ENCODE measurements at places on chromosomes 3 and 15. TPM values are rescaled to one million over a fixed set of nuclear protein-coding genes. Genes with fewer than 3 reads are reported as not detected.

Gene SMCO1
- total RNA-seq, result not detected

GRCh38 chr3:133568294-133569014 lies 5.0 kb upstream of the CDV3 start:
- no peak for DNase-seq

DNA sequence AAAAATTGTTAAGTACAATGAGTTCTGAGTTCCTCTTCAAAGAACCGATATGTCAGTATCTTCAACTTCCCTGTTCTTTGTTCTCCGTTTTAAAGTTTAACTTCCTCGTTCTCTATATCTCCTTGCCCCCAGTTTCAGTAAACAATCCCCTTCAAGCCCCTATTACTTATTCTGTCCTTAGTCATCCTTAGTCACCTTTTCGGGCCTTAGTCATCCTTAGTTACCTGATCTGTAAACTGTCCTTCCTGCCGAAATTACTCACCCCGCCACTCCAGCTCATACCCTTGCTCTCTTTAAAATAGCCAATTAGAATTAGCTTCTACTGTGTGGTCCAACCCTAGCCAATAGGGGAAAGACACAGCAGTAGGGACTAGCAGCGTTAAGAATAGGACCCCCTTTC lies 1165.6 kb downstream of the NSUN3 start:
- no peak for DNase-seq

- DNase-seq, result no peak
Observed at GRCh38 chr3:161630794-161631193, 134.2 kb downstream of the OTOL1 start.

GRCh38 chr15:94164971-94165370 lies 66.4 kb upstream of the MCTP2 start:
- no peak for DNase-seq

GRCh38 chr3:49994476-49994875 lies 54.5 kb downstream of the RBM6 start:
- no peak for DNase-seq

DNA sequence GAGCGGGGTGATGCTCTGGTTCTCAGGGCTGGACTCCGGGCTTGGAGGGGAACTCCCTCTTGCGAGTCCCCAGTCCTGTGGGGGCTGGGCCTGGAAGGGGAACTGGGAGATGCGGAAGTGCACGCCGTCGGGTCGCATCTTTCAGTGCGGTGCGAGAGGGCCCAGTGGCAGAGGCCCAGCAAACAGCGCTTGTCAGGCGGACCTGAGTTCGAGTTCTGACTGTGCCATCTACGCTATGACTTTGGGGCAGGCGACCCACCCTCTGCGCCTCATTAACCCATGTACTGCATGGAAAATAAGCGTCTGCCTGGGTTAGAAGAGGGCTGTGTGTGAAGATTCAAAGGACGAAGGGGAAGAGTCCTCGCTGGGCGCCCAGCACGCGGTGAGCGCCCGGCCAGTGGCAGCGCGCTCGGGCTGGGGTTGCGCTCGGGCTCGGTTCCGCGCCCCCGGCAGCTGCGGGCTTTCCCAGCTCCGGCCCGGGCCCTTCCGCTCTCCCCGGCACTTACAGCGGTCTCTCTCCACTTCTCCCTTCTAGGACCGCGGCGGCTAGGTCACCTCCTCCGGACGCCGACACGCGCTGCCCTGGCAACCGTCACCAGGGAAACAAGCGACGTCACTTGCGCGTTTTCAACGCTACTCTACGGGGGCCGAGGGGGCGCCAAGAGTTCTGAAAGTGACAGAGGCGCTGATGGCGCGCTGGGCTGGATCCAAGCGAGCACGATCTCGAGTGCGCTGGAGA lies at the start of gene CCDC13:
TSS of gene CCDC13 (minus strand) at position 584 of the 739 bp plus-strand sequence. CDS start 14,908 bp downstream, outside the sequence.
- DNase-seq, result peak; percentile 85

- no peak for DNase-seq
Observed at GRCh38 chr3:14451844-14452739, 49.7 kb downstream of the SLC6A6 start.

GRCh38 chr3:33355611-33356010 lies 78.4 kb downstream of the FBXL2 start:
- DNase-seq, result no peak

DNA sequence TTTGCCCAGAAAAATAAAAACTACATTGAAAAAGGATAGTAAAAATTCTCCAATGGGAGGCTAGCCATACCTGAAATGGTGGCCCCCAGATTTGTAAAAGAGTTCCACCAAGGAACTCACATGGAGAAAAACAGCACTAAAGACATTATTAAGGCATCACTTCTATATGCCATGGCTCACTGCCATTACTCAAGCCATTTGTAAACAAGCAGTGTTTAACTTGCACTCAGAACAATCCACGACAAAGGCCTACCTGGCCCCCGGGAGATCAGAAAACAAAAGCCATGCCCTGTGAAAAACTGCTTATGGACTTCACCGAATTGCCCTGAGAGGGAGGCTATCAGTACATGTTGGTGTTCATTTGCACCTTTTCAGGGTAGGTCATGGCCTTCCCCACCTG lies 19.6 kb downstream of the CCR8 start:
- DNase-seq, result no peak
